ENCODE measurements at places on chromosomes 5 and 9.

- DNase-seq = no peak
Measured at GRCh38 chr9:137222190-137223077, at the start of gene RNF208. RNF208 (minus strand) TSS chr9:137222240; CDS start chr9:137221212, 1,028 bp downstream.

GRCh38 chr9:6779417-6780241 is 21.9 kb downstream of the KDM4C start:
- peak; percentile 5 for DNase-seq

- peak; percentile 75 for DNase-seq
Measured at GRCh38 chr5:133944263-133945185, 23.9 kb downstream of the C5orf15 start.

- DNase-seq = no peak
Measured at GRCh38 chr5:150355791-150356190, 1.7 kb upstream of the TCOF1 start.

- no peak for DNase-seq
Measured at GRCh38 chr5:148063861-148064260, at the start of gene SPINK5. SPINK5 (plus strand) TSS chr5:148063980; CDS start chr5:148064045, 65 bp downstream.

DNA sequence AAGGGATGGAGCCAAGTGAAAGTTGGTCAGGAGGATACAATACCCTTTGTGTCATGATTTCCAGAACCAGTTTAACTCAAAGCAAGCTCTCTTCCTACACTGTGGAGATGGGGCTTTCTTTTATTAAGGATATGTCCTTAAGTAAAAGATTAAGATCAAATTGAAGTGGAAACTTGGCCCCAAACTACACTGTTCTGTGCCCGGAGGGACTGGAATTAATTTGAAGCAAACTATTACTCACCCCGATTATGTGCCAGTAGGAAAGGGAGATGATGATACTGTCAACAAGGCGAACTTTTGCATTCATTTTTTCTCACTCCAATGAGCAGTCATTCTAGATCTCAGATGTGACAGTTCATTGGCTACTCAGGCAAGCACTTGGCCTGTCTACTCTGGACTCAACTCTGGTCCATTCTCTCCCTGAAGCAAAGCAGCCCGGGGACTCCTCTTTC is 186.7 kb downstream of the NTRK2 start:
- DNase-seq = no peak

DNA sequence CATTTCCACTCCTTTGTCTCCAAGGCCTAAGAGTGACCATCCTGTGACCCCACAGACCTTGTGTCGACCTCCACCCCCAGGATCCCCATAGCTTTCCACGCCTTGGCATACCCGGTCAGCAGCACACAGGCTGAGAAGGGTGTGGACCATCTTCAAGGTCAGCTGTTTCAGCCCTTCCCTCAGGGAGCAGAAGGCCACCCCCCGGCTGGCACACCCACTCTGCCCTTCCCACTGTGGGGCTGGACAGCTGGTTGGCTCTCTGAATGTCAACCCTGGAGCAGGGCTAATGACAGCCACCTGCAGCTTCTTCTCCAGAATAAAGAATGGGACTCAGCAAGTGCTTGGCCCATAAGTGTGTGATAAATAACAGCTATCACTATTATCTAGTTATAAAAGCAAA is 93.1 kb downstream of the OLFM1 start:
- DNase-seq = no peak

GRCh38 chr9:106885451-106885850 is 22.5 kb downstream of the ZNF462 start:
- no peak for DNase-seq

GRCh38 chr5:89826938-89827337 is 582.6 kb downstream of the CETN3 start:
- DNase-seq = no peak

DNA sequence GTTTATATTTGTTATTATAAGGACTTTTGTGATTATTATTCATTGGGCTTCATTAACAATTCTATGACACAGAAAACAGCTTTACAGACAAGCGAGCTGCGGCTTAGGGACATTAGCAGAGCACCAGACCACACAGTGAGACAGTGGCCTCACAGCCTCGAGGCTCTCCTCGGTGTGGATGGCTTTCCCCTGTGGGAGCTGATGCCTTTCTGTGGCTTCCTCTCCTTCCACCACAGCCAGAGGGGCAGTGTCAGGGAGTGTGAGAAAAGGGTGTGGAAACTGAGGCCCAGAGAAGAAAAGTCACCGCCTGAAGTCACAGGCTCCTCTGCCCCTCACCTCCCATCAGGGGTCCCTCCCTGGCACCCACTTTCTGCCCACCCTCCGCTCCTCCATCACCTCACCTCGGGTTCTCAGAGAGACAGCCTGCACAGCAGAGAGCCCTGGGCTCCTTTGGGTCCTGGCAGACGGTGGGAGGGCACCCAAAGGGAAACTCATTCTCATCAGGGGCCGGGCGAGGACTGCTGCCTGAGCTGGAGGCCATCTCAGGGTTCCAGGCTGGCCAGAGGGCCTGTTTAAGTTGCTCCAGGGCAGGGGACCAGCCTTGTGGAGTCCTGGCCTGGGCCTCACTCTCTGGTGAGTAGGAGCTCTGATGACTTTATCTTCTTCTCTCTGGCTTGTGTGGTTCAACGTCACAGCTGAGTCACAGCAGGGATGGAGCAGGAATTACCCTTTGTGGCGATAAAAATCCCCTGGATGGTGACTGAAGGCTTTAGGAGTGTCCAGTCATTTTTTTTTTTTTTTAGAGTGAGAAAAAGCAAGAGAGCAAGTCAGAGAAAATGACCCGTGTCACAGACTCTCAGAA is 830 bp downstream of the TRAF1 start:
- peak; percentile 91 for DNase-seq

GRCh38 chr9:5441043-5441442 is 3.3 kb upstream of the PLGRKT start:
- no peak for DNase-seq

GRCh38 chr5:78689540-78690252 is 41.1 kb upstream of the LHFPL2 start:
- no peak for DNase-seq

DNA sequence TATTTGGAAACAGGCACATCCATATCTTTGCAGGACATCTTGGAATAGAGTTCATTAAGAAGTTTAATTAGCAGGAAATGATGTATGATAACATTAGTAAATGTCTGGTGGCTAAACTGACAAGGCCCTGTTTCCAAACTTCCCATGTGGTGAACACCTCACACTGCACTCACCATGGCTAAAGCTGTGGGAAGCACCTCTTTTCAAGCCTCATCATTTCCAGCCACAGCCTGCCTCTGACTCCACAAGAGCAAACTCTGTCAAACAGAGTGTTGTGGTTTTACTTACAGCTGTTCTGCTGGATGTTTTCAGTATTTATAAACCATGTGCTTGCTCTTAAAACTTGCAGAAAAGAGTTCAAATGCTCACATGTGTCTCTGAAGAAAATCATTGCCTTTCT is 14.9 kb upstream of the NDUFB6 start:
- DNase-seq = no peak

DNA sequence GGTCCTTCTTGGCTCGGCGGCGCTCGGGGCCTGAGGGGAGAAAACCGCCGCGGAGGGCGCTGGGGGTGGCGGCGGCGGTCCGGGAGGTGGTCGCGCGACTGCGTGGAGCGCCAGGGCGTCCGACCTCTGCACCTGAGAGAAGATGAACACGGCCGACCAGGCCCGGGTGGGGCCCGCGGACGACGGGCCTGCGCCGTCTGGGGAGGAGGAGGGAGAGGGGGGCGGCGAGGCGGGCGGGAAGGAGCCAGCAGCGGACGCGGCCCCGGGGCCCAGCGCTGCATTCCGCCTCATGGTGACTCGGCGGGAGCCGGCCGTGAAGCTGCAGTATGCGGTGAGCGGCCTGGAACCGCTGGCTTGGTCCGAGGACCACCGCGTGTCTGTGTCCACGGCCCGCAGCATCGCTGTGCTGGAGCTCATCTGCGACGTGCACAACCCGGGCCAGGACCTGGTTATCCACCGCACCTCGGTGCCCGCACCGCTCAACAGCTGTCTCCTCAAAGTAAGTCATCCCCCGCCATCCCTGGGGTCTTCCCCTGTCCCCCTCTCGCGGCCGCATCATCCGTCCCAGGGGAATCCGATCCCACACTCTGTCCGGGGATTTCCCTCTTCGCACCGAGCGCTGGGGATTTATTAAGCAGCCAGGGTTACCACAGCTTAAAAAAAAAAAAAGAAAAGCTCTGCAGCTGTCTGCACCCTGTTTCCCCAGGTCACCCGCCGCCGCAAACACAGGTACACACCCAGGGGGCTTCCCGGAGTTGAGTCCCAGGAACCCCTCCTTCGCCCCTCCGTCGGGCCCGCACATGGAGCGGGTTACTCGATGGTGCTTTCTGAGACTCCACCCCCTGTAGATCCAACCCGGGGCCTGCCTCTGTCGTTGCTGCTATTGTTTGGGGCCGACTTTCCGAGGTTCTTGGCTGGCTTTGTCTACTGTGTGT is at the start of gene GTF3C4:
Gene GTF3C4, plus strand, starts transcription at position 8 of the 935 bp plus-strand sequence. Its CDS starts 135 bp downstream, at position 143.
- DNase-seq = peak; percentile 63

DNA sequence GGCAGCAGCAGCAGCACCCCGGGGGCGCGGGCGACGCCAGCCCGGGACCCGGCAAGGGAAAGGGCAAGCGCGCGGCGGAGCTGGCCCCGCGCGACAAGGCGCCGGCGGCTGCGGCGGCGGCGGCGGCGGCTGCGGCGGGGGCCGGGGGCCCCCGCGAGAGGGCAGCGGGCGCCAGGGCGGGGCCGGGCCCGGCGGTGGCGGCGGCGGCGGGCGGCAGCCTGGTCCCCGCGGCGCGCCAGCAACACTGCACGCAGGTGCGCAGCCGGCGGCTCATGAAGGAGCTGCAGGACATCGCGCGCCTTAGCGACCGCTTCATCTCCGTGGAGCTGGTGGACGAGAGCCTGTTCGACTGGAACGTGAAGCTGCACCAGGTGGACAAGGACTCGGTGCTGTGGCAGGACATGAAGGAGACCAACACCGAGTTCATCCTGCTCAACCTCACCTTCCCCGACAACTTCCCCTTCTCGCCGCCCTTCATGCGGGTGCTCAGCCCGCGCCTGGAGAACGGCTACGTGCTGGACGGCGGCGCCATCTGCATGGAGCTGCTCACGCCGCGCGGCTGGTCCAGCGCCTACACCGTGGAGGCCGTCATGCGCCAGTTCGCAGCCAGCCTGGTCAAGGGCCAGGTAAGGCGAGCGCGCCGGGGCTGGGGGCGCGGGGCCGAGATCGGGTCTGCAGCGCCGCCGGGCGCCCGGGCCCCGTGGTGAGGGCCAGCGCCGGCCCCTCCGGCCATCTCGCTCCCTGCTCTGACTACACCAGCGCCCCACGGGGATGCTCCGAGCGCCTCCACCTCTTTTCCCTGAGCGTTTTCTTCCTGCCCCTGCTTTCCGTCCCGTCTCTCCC is at the start of gene UBE2QL1:
Gene UBE2QL1, plus strand, starts transcription at position 238 of the 843 bp plus-strand sequence. Its CDS starts 35 bp downstream, at position 273.
- DNase-seq = peak; percentile 50

DNA sequence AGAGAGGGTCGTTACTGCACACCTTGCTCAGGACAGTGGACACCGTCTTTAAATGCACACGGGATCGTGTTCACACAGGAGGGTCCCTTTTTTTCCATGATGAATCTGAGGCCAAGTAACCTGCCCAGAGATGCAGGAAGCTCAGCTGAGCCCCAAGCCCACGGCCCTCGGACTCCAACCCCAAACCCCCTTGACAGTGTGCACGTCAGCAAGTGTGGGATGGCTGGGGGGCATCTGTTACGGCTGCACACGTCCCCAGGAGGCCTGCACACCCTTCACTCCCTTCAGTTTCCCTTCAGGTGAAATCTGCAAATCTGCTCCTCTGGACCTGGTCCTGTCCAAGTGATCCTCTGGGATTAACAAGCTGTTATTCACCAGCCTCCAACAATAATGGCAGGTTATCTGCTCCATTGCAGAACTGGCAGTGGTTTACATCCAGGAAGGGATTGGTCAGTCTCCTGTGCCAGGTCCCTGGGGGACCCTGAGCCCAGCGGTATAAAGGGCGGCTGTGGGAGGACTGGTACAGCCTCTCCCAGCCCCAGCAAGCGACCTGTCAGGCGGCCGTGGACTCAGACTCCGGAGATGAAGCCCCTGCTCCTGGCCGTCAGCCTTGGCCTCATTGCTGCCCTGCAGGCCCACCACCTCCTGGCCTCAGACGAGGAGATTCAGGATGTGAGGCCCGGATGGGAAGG is at the start of gene LCN1:
Gene LCN1, plus strand, starts transcription at position 525 of the 692 bp plus-strand sequence. Its CDS starts 58 bp downstream, at position 583.
- DNase-seq = no peak

DNA sequence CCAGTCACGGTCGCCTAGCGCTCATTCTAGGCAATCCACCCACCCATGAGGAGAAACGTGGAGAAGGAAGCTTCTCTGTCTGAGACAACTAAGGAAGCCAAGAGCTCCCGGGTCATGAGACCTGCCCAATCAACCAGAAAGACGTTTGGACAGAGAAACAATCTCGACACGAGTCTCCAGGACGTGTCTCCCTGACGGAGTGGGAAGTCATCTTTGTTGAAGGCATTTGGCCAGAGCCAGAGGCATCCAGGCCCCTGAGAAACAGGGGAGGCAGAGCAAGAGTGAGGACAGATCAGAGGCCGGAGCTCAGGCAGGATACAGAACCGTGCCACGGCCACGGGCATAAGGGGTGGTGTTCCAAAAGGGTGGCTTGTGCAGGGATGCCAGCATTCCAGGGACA is 479.0 kb downstream of the SPATA31A7 start:
- no peak for DNase-seq

DNA sequence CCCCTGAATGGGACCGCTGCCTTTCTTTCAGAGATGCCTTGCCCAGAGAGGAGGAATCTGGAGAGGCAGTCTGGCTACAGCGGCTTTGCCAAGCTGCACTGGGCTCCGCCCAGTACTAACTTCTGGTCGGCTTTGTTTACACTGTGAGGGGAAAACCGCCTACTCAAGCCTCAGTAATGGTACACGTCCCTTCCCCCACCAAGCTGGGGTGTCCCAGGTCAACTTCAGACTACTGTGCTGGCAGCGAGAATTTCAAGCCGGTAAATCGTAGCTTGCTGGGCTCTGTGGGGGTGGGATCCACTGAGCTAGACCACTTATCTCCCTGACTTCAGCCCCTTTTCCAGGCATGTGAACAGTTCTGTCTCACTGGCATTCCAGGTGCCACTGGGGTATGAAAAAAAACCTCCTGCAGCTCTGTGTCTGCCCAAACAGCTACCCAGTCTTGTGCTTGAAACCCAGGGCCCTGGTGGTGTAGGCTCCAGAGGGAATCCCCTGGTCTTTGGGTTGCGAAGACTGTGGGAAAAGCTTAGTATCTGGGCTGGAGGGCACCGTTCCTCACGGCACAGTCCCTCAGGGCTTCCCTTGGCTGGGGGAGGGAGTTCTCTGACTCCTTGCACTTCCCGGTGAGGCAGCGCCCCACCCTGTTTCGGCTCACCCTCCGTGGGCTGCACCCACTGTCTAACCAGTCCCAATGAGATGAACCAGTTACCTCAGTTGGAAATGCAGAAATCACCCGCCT is 171.2 kb downstream of the CWC27 start:
- no peak for DNase-seq

GRCh38 chr9:130996676-130997394 is 12.1 kb upstream of the LAMC3 start:
- DNase-seq = no peak

DNA sequence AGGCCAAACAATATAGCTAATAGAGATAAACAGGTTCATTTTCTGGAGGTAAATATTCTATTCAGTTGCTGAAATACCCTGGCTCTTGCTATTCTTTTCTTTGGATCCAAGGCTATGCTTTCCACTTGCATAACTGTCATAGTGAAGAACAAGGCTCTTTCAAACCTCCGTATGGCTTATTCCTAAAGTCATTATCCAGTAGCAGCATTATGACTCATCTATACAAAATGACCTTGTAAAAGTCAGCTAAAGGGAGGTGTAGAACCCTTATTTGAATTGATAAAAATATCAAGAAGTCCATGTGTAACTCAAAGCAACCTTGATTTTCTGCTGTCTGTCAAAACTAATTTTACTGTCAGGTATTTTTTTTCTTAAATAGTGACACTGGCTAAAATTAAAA is 447.8 kb downstream of the PLK2 start:
- DNase-seq = no peak

GRCh38 chr9:105403552-105404248 is 44.1 kb upstream of the FSD1L start:
- DNase-seq = no peak

Data from GM12865 (cell line).